Upper lobe of right lung (tissue), 1 donor: ENCODE measurements at places on chromosomes 6 and 20. TPM values are rescaled to one million over a fixed set of nuclear protein-coding genes. Genes with fewer than 3 reads are reported as not detected.

DNA sequence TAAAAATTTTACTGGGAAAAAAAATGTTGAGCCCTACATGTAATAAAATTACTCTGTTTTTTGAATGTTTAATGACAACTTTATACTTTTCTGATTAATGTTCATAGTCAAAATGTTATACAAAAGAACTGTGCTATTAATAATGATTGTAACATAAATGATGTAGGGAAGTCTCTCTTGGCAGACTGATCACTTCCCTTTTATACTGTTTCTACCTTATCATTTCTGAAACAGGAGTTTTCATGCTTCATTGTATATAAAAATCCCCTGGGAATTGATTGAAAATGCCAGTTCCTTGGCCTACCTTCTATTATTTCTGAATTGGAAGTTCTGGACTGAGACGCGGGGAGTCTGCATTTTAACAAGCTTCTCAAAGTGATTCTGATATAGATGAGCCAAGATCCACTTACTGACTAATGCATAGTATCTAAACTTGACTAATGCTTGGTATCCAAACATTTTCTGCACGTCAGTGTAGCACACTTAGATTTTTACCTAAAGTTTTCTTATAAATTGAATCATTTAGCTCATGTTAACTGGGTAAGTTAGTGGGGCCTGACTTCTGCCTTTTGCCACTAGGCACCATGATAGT is 7.2 kb upstream of the HDAC2 start:
- DNase-seq = no peak

GRCh38 chr6:35141007-35141655 is at the start of gene TCP11:
TSS of gene TCP11 (minus strand) at chr6:35141339. CDS start at chr6:35140870, 469 bp downstream.
- DNase-seq = peak; percentile 79

DNA sequence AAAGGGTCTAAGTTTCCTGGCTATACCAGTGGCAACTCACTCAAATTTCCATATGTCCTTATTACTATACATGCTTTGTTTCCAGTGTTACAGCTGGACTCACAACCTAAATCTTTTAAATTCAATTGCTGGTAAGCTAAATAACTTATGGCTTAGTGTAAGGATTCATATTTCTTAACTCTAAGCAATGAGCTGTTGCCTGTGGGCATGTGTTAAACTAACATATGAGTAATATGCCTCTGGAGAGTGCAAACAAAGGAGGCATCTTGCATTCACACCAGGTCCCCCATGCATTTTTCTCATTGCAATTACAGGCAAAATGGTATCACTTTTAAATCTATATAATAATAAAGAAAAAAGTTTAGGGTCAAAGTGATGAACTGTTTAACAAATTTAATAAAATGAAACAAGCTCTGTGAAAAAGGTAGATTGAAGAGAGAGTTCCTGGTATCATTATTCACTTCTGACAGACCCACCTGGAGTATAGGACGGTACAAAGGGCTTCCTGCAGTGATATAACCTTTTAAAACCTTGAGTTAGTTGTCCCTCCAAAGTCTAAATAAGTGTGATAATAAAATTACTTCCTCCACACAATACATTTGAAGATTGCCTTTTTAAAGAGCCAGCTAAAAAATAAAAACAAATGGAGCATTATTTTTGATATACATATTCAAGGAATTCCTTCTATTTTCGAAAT is 57.6 kb upstream of the HMGCLL1 start:
- DNase-seq = no peak

- DNase-seq = no peak
Observed at GRCh38 chr6:166849749-166850183, 106.6 kb downstream of the RNASET2 start.

DNA sequence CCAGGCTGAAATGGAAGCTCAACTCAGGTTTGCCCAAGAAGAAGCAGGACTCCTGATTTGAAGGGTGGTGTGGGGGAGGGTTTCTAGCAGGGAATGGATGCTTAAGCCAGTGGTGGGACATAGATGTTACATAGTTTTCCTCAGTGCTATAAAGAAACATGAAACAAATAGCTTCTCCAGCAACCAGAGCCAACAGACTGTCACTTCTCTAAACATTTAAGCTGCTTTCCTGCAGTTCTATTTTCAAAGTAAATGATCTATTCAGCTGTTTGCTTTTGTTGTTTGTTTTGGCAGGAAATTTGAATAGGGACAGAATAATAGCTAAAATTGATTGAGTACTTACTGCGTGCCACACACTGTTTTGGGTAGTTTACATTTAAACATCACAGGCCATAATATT is 169.0 kb downstream of the UST start:
- DNase-seq = no peak

- DNase-seq = no peak
Observed at GRCh38 chr6:96716221-96716620, 121.1 kb downstream of the GPR63 start.

DNA sequence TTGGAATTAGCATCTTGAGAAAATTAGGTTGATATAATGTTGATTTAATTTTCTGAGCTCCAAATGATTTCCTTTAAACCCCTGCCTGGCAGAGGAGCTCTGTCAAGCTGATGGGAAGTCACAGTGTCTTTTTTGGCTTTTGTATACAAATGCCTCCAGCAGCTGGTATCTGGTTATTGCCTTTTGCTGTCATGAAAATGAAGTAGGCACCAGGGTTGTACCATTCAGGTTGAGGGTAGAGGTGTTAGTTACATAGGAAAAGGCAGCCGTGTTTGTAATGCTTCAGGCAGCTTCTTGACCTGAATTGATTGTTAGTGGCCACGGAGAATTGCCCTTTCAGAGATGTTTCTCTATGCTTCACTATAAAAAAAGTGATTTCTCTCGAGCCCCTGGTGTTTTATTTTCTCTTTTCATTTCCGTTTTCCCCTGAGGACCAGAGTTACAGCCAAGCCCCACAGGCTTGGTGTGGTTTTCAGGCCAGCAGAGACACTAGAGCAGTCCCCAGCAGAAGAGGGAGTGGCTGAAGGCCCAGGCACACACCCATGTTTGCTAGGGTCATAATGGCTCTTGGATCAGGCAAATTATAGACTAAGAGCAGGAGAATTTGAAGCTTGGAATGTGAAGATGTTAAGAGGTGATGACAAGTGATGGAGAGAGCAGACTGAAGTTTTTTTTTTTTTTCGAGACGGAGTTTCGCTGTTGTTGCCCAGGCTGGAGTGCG is 21.6 kb downstream of the CMTR1 start:
- DNase-seq = no peak

- no peak for DNase-seq
Observed at GRCh38 chr6:15490242-15491100, 172.4 kb downstream of the DTNBP1 start.

DNA sequence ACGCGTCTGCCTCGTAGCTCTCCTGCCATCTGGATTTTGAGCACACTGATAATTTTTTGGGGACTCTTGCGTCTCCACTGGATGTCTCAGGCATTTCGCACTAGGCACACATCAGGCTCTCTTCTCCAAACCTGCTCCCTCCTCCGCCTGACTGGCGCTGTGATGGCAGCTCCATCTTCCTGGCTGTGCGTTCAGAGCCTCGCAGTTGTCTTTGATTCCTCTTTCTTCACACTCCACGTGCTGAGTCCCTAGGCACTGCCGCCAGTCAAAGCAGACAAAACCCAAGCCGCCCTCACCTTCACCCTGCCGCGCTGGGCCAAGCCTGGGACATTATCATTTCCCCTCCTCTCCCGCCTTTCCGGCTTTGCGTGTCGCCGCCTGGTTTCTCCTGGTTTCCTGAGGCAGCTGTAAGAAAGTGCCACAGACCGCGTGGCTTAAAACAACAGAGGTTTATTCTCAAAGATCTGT is 778 bp downstream of the PSMG4 start:
- peak; percentile 69 for DNase-seq

GRCh38 chr6:16498237-16498636 is 259.9 kb downstream of the GMPR start:
- DNase-seq = no peak

- no peak for DNase-seq
Observed at GRCh38 chr20:46324379-46324778, 16.1 kb upstream of the CDH22 start.

GRCh38 chr6:108734271-108734922 is 113.8 kb upstream of the ARMC2 start:
- no peak for DNase-seq

DNA sequence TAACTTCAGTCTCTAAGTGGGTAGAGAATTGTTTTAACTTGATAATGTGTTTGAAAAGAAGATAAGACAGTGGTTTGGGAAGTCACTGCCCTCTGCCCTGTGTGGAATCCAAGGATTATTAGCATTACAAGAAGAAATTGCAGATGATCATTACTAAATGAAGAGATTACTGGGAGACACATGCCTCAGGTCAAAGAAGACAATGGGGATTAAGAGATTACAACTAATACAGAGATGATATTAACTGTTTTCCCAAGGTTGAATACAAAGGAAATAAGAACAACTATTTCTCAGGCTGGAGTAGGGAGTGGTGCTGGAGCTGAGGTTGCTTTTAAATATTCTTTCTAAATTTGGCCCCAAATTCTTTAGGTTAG is 166.0 kb downstream of the TRMT11 start:
- DNase-seq = no peak

DNA sequence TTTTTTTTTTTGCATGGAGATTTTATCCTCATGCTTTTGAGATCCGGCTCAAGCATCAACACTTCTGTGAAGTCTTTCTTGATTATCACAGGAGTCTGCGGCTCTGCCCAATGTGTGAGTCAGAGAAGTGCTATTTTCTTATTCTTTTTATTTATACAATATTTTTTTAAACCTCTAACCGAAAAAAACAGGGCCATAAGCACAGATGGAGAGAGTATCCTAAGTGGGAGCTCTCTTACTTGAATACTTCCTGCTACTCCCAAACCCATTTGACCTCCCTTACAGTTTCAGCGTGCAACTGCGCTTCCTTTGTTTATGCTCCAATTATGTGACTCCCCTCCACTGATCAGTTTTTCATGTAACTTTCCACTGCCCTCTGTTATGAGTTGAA is 8.7 kb upstream of the ATXN1 start:
- no peak for DNase-seq

GRCh38 chr6:52611833-52612232 is 35.0 kb upstream of the TRAM2 start:
- DNase-seq = no peak

DNA sequence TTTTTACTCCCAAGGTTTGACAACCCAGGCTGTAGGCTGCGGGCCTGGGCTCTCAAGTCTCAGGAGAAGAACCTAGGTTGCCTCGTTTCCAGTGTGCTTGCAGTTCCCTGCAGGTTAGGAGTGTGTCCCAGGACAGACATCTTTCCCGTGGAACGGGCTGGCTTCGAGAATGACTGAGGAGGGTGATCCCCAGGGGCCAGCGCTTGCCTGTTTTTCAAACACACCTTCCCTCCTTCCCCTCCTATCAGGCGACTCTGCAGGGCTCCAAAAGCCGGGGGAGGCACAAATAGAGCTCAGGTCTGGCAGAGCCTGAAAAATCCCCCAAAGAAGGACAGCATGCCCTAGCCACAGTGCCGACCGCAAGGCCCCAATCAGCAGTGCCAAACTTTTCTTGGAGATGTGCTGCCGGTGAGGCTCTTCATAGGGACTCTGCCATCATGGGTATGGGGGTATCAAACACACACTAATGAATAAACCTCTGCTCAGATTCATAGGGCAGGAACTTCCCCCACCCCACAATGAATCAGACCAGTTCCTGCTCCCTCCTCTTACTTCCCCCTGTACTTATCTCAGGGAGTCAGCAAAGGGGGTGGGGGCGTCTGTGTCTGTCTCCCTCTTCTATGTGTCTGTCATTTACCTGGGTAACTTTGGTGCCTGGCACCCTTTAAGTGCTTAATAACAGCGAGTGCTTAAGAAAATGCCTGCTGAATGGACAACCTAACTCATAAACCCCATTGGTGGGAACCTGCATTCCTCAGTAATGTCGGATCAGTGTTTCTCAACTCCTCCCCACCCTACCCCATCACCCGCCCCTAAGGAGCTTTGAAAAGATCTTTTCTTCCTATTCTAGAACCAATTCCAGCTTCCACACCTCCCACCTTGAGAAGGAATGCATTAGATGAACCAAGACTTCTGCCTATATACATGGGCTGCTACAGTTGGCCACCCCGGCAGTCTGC is 1.6 kb downstream of the KCNG1 start:
- no peak for DNase-seq

DNA sequence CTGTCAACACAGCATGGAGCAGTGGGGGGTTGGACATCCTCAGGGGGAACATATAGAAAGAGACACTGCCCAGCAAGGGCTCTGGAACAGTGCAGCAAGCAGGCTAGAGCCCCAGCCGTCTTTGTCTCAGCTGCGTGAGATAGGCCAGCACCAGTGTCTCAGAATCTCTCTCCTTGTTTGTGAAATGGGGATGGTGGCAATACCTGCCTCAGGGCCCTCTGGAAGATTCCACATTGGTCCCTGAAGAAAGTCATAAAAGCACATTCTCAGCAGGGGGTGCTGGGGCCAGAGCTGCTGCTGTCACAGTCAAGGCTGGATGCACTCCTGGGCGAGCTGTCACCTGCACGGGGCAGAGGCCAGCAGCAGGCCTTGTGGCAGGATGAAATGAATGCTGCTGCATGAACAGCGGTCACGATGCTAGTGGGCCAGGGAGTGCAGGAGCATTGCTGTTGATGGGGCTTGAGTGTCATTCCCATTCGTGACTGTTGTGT is 121.7 kb downstream of the SYCP2 start:
- no peak for DNase-seq

DNA sequence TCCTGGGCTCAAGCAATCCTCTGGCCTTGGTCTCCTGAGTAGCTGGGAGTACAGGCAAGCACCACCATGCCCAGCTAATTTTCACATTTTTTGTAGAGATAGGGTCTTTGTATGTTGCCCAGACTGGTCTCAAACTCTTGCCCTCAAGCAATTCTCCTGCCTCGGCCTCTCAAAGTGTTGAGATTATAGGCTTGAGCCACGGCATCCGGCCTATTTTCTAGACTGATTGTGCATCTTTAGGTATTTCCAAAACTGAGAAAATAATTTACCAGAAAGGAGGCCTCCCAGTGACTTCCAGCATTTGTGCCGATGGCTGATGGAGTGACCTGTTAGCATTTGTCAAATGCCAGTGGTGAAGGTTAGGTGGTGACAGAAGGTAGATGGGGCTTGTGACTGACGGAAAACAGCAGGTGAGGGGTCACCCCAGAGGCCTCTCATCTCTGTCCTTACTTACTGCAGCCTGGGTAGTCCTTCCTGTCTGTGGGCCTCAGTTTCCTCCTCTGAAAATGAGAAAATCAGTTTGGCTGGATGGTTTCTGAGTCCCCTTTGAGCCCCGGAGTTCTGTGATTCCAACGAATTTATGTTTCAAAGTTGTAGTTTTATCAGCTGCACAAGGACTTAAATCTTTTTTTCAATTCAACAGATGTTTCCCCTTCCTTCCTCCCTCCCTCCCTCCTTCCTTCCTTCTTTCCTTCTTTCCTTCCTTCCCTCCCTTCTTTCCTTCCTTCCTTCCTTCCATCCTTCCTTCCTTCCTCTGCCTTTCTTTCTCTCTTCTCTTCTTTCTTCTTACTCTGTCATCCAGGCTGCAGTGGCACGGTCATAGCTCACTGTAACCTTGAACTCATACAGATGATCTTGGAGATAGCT is 53.5 kb downstream of the TGM2 start:
- no peak for DNase-seq

GRCh38 chr6:36132246-36132895 is 2.1 kb downstream of the MAPK13 start:
- DNase-seq = no peak

CASP8AP2 gene
- total RNA-seq = 16.5 TPM

STMND1 gene
- total RNA-seq = not detected

GPR63 gene
- 0.55 TPM for total RNA-seq

PSORS1C1 gene
- total RNA-seq = 8.2 TPM

POU5F1 gene
- 2.8 TPM for total RNA-seq

GRIK2 gene
- 0.38 TPM for total RNA-seq

UBD gene
- 1.1 TPM for total RNA-seq

HLA-C gene
- total RNA-seq = 1,073 TPM

CST7 gene
- total RNA-seq = 9.6 TPM

LBP gene
- total RNA-seq = 0.26 TPM

CLPSL2 gene
- total RNA-seq = not detected

VEGFA gene
- 231 TPM for total RNA-seq

RAET1G gene
- total RNA-seq = 1.2 TPM

CDSN gene
- not detected for total RNA-seq
